ENCODE measurements at places on chromosomes 4 and X.

DNA sequence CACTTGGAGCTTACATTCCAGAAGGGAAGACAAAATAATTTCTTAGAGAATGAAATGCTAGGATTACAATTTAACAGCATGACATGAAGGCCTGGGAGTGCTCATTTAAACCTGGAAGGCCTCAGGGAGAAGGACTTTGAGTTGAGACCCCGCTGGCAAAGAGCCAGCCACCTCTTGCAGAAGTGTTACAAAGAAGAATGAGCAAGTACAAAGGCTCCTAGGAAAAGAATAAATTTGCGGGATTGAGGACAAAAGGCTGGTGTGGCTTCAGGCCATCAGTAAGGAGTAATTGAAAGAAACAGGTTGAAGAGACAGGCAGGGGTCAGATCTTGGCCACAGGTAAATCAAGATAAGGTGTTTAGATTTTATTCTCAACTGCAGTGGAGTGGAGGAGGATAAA lies 3.1 kb upstream of the ELOVL6 start:
- no peak for DNase-seq

- DNase-seq, result no peak
These were observed 104.3 kb downstream of the APBB2 start for GRCh38 chr4:41110050-41110449.

- no peak for DNase-seq
These were observed 71.1 kb downstream of the ADGRA3 start for GRCh38 chr4:22444813-22445212.

- no peak for DNase-seq
These were observed 474.8 kb downstream of the PDGFC start for GRCh38 chr4:156496797-156497196.

Measured in cardiac fibroblast (primary cell).